ENCODE measurements at places on chromosomes 4 and X.
A peak's percentile ranks its signal among the peaks of the same experiment; 100 is the strongest.

DNA sequence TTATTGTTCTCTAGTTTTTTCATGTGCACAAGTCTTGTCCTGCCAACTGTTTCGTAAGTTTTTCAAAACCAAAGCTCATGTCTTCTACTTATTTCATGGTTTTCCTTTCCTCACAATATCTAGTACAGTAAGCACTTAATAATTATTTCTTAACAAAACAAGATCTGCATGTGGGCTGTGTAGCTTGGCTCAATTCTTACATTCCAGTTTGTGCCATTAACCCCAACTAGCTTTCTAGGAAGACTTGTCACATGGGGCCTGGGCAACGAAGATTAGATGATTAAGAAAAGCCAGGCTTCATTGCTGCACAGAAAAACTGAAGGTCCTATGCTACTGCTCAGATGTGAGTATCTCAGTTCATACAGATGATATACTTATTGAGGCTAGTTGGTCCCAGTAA lies 155.3 kb upstream of the TEX13A start:
- no peak for DNase-seq

- no peak for DNase-seq
These were observed 255.8 kb downstream of the UNC5C start for GRCh38 chr4:95293014-95293413.

DNA sequence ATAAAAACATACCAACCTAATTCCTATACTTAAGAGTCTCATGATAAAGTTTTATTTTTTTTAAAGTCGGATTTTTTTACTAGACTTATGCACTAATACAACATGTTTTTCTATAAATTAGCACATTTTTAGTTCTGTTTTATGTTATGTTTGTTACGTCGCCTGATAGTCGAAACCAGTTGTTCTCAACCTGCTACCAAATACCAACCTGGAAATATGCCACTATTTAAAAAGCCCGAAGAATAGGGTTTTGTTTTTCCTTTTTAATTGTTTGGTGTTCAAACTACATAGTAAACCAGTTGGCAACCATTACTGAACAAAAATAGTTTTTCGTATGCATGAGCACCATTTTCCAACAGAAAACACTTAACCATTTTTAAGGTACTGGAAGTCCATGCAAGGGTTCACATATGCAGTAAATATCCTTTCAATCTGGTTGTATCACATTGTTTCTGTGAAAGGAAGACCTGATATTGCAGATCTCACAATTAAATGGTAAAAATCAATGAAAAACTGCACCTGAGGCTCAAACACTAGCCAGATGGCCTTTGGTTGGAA lies 1.4 kb downstream of the WDFY3 start:
- no peak for DNase-seq

- DNase-seq = no peak
These were observed 42.5 kb downstream of the BMP2K start for GRCh38 chr4:78818530-78819079.

GRCh38 chr4:136025540-136025939 lies 1506.8 kb downstream of the PCDH18 start:
- DNase-seq = no peak

- no peak for DNase-seq
These were observed 556.8 kb upstream of the LCORL start for GRCh38 chr4:18578307-18578706.

- DNase-seq = no peak
These were observed 332.7 kb upstream of the IGFBP7 start for GRCh38 chr4:57442831-57443291.

DNA sequence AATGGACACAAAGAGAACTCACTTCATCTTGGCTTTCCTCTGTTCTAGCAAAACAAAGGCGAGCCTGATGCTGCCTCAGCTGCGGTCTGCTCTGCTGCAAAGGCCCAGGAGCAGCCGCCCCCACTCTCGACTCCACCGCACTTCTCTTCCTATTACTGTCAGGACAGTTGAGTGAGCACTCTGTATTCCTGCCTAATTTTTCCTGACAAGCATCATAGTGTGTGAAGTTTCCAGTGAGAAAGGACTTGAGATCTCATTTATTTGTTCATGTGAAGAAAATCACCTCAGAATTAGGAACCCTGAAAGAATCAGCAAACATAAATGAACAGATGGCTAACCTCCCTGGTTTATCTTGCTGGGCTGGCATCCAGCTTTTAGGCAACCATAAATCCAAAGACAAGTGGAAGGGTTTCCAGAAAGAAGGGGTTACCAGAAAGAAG lies 15.6 kb downstream of the SCARB2 start:
- peak; percentile 65 for DNase-seq

GRCh38 chr4:122625156-122625555 lies 4.3 kb upstream of the IL21 start:
- no peak for DNase-seq

DNA sequence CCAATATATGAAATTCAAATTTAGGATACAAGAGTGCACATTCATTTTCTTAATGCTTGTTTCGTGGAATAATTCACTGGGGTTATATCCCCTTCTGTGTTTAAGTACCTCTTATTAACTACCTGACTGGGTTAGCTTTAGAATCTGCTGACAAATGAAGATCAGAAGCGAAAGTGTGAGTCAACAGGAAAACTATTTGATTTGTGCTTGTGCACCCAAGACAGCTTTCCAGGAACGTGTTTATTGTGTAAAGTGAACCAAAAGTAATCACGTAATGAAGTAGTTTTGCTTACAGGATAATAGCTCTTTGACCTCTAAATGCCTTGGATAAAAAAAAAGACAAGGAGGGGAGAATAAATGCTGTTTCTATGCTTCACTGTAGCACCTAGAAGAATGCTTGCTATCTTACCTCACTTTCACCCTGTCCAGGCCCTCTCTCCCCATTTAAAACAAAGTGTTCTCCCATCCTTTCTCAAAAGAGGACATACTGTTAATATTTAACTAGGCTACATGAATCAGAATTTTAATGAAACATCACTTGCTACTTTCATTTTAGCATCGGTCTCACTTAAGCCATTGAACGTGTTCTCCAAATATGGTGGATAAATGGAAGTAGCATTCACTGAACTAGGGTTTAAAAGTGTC lies 141.9 kb downstream of the THOC2 start:
- no peak for DNase-seq

DNA sequence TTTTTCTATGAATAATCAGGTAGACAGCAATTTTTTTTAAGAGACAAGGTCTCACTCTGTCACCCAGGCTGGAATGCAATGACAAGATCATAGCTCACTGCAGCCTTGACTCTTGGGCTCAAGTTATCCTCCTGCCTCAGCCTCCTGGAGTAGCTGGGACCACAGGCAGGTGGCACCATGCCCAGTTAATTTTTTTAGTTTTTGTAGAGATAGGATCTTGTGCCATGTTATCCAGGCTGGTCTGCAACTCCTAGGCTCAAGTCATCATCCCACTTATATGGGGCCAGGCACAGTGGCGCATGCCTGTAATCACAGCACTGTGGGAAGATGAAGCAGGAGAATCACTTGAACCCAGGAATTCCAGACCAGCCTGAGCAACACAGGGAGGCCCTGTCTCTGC lies 26.8 kb downstream of the AFAP1 start:
- no peak for DNase-seq

DNA sequence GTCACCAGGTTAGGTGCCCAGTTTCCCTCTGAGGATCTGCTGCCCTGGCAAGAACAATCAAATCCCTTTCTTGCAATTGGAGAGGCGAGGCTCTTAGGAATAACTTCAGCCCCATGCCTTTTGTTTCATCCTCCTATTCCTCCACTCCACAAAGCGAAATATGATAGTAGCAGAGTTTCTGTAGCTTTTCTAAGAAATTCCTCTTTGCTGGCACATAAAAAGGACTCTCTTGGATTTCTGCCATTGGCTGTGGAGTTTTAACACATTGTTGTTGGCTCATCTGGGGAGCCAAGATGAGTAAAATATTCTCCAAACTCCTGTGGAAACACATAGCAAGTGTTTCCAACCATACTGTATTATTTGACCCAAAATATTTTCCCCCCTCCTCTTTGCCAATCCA lies 11.0 kb upstream of the ADGRG2 start:
- no peak for DNase-seq

DNA sequence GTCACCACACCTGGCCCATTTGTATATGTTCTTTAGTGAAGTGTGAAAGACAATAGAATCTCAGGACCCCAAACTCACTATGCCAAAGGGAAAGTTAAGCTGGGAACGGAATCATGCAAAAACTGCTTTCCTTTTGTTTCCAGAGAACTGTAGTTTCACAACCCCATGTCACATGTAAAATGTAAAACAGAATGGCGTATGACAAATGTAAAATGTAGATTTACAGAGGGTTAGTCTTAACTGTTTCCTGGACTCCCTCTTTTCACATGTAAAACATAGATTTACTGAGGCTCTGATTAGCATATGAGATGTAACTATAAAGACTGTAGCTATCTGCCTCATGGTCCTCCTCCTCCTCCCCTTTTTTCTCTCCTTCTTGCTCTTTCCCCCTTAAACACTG lies 66.3 kb downstream of the ABLIM2 start:
- no peak for DNase-seq

DNA sequence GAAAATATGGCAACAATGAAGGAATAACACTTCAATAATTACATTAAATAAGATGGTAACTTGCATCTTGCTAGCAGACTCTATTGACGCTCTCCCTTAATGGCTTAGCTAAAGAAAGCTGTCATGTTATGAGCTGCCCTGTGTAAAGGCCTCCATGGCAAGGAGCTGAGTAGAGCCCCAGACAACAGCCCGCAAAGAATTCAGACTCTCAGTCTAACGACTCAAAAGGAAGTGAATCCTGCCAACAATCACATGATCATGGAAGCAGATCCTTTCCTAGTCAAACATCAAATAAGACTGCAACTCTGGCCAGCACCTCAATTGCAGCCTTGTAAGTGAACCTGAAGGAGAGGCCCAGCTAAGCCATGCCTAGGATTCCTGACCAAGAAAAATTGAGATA lies 157.6 kb downstream of the MAB21L2 start:
- no peak for DNase-seq

- DNase-seq = no peak
These were observed 12.4 kb upstream of the PACRGL start for GRCh38 chr4:20687864-20688263.

- no peak for DNase-seq
These were observed 31.3 kb upstream of the CHM start for GRCh38 chrX:86078650-86079049.

DNA sequence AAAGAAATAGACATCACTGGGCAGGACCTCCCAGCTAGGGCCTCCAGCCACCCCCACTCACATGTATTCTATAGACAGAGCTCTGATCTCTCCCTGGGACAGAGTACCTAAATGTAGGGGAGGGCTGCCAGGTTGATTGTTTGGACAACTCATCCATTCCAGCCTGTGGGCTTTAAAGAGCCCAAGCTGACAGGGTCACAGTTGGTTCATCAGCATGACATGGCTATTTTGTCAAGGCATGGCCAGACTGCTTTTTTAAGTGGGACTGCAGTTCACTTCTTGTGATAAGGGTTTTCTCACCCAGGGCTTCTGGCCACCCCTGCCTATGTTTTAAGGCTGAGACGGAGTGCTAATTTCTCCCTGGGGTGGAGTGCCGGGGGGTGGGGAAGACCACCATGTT lies 63.3 kb downstream of the KLHL4 start:
- DNase-seq = no peak

- DNase-seq = no peak
These were observed 3.9 kb downstream of the HSD17B10 start for GRCh38 chrX:53430231-53430630.

GRCh38 chr4:69718396-69719271 lies 41.8 kb downstream of the SULT1B1 start:
- no peak for DNase-seq

GRCh38 chrX:135384161-135384836 lies 37.4 kb upstream of the SMIM10L2A start:
- DNase-seq = no peak

GRCh38 chr4:108799306-108799705 lies 36.5 kb upstream of the ETNPPL start:
- no peak for DNase-seq

- DNase-seq = no peak
These were observed 20.4 kb upstream of the NPY2R start for GRCh38 chr4:155187989-155188388.

- no peak for DNase-seq
These were observed 17.1 kb upstream of the GPRIN3 start for GRCh38 chr4:89324671-89325070.

GRCh38 chr4:10364194-10364593 lies 93.0 kb downstream of the ZNF518B start:
- DNase-seq = no peak

- no peak for DNase-seq
These were observed 24.0 kb downstream of the DOCK11 start for GRCh38 chrX:118519411-118520215.

DNA sequence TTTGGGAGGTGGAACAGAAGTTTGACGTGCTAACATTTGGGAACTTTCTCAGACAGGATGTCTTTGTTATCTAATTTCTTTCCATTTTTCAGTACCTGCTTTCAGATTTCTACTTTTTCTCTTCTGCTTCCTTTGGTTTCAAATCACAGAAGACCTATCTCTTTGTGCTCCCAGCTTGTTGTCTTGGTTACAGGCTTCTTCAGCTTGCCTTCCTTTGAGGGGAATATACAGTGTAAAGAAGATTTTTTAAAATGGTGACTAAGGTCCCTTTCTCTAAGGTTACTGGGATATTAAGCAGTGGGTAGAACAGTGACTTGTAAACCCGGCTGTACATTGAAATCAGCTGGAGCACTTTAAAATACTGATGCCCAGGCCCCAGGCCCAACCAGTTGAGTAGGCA lies 48.0 kb downstream of the TMEM164 start:
- DNase-seq = no peak

GRCh38 chr4:185318679-185319078 lies 77.0 kb downstream of the LRP2BP start:
- DNase-seq = no peak

DNA sequence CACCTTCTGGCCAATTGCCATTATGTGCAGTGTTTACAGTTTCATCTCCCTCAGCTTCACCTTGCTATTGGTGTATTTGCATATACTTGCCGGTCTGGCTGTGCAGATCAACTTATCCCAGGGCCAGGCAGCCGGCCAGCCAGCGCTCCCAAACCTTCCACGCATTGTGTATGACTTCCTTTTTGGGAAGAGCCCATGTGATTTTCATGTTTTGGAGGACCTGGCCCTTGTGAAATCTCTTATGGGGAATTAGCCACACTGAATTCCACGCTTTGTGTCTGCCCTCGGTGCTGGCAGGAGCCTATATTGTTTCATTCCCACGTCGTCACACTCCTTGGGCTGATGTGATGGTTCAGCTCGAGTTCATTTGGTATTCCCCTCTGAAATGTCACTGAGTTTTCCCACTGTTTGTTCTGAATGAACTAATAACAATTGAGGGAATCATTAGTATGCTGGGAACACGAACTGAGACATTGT lies 6.0 kb upstream of the PDLIM3 start:
- DNase-seq = no peak

- no peak for DNase-seq
These were observed 83.3 kb downstream of the DDIT4L start for GRCh38 chr4:100106982-100107381.

- DNase-seq = no peak
These were observed 22.7 kb upstream of the SPACA5B start for GRCh38 chrX:48107717-48108116.

DNA sequence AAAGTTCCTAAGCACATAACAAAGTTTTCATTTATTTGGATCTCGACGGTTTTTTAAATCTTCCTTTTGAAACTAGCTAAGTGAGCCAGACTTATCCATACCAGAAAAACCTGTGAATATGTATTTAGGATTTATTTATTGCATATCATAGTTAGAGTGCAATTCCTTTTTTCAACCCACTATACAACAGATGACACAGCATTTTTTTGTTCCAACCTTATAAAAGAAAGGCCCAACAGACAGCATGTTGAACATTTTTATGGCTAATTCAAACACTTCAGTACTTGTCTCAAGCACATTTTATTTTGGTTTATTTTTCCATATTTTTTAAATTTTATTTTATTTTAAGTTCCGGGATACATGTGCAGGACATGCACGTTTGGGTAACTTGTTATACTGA lies 15.1 kb upstream of the RNF128 start:
- no peak for DNase-seq
